ENCODE measurements at places on chromosomes 3 and 15. TPM values are rescaled to one million over a fixed set of nuclear protein-coding genes. Genes with fewer than 3 reads are reported as not detected.

DNA sequence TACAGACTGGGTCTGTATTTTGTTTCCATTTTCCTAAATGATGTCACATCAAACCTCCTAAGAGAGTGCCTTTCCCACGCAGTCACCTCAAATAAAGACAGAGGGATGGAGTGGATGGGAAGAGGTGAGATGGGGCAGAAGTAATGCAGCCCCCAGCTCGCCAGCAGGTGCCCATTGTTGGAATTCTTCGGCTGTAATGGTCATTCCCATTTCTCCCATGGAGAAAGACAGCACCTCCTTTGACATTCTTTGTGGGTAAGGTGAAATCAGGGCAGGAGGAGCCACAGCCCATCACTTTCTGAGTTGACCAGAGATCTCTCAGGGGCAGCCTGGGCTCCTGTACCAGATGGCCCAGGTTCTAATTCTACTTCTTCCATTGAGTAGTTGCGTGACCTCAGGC lies 84.4 kb upstream of the NR2F2 start:
- DNase-seq = no peak
- no peaks in the 10 kb centered on the region for H3K27me3 ChIP-seq
- H3K4me3 ChIP-seq = no peak overlapping the region

Gene ADPRH
- polyA plus RNA-seq = 3.4 TPM

Gene SPTSSB
- polyA plus RNA-seq = 0.40 TPM

DNA sequence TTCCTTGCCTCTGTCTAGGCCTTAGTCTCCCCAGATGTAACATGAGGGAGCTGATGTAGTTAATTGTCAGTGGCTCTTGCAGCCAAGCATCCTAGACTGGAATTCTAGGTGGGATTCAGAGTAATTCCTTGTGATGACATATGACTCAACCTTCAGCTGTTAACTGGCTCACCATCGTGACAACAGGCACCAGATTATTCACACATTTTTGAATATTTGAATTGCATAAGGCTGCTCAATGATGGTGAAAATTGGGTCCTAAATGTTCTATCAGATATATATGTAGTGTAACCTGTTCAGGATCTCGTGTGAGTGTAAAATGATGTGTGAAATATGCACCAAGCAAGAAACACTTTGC lies 405.1 kb downstream of the LPP start:
- DNase-seq = no peak
- H3K27me3 ChIP-seq = no peaks in the 10 kb centered on the region
- H3K4me1 ChIP-seq = no peaks in the 10 kb centered on the region

DNA sequence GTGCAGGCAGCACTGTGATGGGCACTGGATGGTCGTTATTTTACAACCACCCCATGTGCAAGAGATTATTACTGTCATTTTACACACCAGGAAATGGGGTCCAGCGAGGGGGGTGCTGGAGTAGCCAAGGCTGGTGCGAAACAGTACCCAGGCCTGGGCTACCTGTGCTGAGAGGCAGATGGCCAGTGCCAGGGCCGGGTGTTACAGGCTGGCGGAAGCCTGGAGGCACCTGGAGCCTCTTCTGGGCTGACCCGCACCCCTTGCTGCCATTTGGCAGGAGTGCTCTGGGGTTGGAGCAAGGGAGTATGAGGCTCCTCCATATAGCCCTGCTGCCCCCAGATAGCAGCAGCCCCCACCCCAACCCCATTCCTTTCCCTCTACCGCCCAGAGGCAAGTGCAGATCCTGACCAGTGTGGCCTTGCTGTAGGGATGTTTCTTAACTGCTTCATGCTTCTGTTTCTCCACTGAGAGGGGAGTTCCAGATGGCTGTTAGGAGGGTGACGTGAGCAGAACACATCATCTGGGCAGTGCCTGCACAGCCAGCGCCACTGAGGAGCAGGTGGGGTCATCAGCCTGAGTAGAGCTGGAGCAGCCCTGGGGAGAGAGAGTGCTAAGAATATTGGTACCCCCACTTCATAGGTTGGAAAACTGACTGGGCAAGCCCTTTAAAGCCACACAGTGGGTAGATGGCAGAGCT lies 15.3 kb downstream of the SNX33 start:
- H3K4me3 ChIP-seq = no peak overlapping the region
- H3K36me3 ChIP-seq = peaks cover 23% of the 10 kb centered on the region
- no peak overlapping the region for H3K27ac ChIP-seq
- no peaks in the 10 kb centered on the region for H3K27me3 ChIP-seq
- DNase-seq = no peak

Gene SHF
- 13.4 TPM for polyA plus RNA-seq

DNA sequence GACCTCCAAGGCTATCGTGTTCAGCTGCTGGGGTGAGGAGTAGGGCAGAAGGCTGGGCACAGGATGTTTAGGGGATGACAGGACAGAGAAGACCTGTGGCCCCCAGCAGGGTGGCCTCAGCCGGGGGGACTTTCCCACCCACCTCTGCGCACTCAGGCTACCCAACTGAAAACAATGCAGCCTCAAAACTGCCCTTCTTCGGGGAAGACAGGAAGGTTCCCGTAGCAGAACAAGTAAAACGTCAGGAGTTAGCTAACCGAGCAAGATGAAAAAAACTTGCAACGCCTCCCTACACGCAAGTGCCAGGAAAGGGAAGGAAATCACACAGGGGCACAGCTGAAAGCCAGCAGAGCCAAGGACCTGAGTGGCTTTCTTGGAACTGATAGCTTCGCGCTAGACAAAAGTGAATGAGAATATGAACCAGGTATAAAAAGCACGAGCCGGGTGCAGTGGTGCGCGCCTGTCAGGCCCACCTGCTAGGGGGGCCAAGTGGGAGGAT lies 38.4 kb upstream of the FURIN start:
- no peak for DNase-seq
- H3K36me3 ChIP-seq = no peaks in the 10 kb centered on the region
- no peaks in the 10 kb centered on the region for H3K4me1 ChIP-seq
- H3K27me3 ChIP-seq = no peaks in the 10 kb centered on the region

DNA sequence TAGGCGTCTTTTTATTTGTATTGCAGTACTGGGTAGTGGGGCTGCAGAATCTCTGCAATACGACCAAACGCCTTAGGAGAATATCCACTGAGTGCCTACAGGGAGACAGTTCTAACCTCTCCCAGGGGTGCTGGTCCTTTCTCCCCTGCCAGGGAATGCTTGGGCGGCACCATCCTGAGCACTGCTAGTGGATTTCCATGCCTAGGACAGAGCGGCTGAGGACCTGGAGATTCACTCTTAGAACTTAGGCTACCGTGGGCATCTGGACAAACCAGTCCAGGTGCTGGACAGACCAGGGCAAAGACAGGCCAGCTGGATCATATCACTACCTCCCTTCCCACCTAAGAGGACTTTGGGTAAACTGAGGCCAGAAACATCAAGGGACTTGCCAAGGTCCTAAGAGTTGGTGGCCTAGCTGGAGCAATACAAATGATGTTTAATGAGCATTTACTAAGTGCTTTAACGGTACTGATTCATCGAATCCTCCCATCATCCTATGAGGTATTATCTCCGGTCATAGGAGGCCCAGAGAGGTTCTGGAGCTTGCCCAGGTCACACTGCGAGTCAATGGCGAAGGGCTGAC lies 902 bp downstream of the TMEM44 start:
- no peak overlapping the region for H3K27ac ChIP-seq
- no peaks in the 10 kb centered on the region for H3K4me1 ChIP-seq
- DNase-seq = no peak
- peaks cover 14% of the 10 kb centered on the region for H3K36me3 ChIP-seq

Gene MAP1A
- polyA plus RNA-seq = 5.4 TPM

DNA sequence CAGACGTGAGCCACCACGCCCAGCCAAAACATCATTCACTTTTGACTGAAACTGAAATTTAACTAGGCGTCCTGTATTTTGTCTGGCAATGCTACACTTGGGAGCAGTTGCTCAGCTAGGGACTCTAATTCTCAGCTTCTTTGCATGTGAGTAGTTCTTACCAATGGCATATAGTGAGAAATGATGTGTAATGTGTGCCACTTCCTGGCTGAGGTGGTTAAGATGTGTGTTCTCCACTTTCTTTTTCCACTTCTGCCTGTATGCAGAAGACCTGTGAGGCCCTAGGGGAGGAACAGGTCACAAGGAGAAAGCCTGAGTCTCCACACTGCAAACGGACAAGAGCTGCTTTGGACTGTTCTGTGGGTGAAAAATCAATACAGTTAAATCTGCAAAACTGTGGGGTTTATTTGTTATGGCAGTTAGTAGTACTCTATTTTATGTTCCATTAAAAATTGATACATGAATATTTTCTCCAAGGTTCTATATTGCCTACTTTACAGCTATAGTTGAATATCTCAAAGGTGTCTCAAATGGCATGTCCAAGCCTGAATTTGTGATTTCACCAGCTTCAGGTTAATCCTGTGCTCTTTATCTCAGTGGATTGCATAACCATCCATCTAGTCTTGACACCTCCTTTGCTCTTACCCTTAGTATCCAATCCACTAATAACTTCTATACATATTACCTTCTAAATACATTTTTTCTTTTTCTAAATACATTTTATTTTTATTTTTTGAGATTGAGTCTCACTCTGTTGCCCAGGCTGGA lies 59.3 kb downstream of the NR1D2 start:
- no peaks in the 10 kb centered on the region for H3K4me1 ChIP-seq
- H3K36me3 ChIP-seq = no peaks in the 10 kb centered on the region
- H3K27ac ChIP-seq = no peak overlapping the region
- no peaks in the 10 kb centered on the region for H3K27me3 ChIP-seq
- H3K4me3 ChIP-seq = no peak overlapping the region
- no peak for DNase-seq

GRCh38 chr3:42190701-42191442 lies 75.1 kb downstream of the CCK start:
- peaks cover 16% of the 10 kb centered on the region for H3K4me1 ChIP-seq
- peak; percentile 74 for DNase-seq
- H3K4me3 ChIP-seq = no peak overlapping the region
- H3K36me3 ChIP-seq = peaks cover 53% of the 10 kb centered on the region

DNA sequence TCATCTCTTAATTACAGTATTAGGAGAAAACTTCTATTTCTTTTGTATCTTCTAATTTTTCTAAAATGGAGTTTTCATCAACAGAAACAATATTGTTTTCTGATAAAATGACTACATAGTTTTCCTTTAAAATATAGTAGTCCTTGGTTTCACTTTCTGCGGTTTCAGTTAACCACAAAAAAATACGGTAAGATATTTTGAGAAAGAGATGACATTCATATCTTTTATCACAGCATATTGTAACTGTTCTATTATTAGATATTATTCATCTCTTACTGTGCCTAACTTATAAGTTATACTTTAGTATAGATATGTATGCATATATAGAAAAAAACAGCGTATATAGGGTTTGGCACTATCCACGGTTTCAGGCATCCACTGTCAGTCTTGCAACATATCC lies 2.3 kb downstream of the B4GALT4 start:
- peaks cover 13% of the 10 kb centered on the region for H3K4me1 ChIP-seq
- no peak overlapping the region for H3K4me3 ChIP-seq
- no peak for DNase-seq
- no peaks in the 10 kb centered on the region for H3K27me3 ChIP-seq
- H3K27ac ChIP-seq = peak overlapping the region; percentile 84
- H3K36me3 ChIP-seq = peaks cover 36% of the 10 kb centered on the region

GRCh38 chr3:190883973-190884832 lies 21.7 kb upstream of the GMNC start:
- H3K4me3 ChIP-seq = no peak overlapping the region
- peak; percentile 26 for DNase-seq
- H3K4me1 ChIP-seq = no peaks in the 10 kb centered on the region
- H3K27ac ChIP-seq = no peak overlapping the region
- no peaks in the 10 kb centered on the region for H3K27me3 ChIP-seq

Gene MESP1
- polyA plus RNA-seq = 1.0 TPM

GRCh38 chr3:72042397-72043203 lies 257.7 kb upstream of the PROK2 start:
- no peaks in the 10 kb centered on the region for H3K36me3 ChIP-seq
- peaks cover 10% of the 10 kb centered on the region for H3K27me3 ChIP-seq
- H3K27ac ChIP-seq = no peak overlapping the region
- DNase-seq = no peak
- peaks cover 5% of the 10 kb centered on the region for H3K4me1 ChIP-seq

Gene FGF7
- polyA plus RNA-seq = 15.9 TPM

All from large intestine (tissue), 12 donors.